A549 treated with ZK216348 at 1 μM for 4 hours (cell line): ENCODE measurements at places on chromosomes 5 and 9. TPM values are rescaled to one million over a fixed set of nuclear protein-coding genes. Genes with fewer than 3 reads are reported as not detected.

TUSC1 gene
- total RNA-seq: 4.2 to 8.5 TPM (median 7.7 TPM) in 5 replicates

CDHR2 gene
- 0.05 to 0.21 TPM (median 0.09 TPM) in 4 of 5 replicates, not detected in the other for total RNA-seq

RMRP gene
- 7.2 to 17.6 TPM (median 8.8 TPM) in 3 of 5 replicates, not detected in the others for total RNA-seq

TCF7 gene
- total RNA-seq: 10.0 to 14.9 TPM (median 13.3 TPM) in 5 replicates

QRFP gene
- not detected in 5 replicates for total RNA-seq

DPP7 gene
- total RNA-seq: 52.8 to 134 TPM (median 106 TPM) in 5 replicates

GCNT4 gene
- total RNA-seq: 0.33 to 0.72 TPM (median 0.34 TPM) in 5 replicates

NPR2 gene
- total RNA-seq: 3.2 to 7.5 TPM (median 6.1 TPM) in 5 replicates

POU5F2 gene
- 0.04 TPM in 1 of 5 replicates, not detected in the others for total RNA-seq

FCHO2 gene
- 11.6 to 19.1 TPM (median 14.1 TPM) in 5 replicates for total RNA-seq

HTR4 gene
- not detected in 5 replicates for total RNA-seq

SNCAIP gene
- not detected in 5 replicates for total RNA-seq

DMGDH gene
- total RNA-seq: not detected in 5 replicates

TMEM174 gene
- total RNA-seq: not detected in 5 replicates

FXN gene
- 24.4 to 30.0 TPM (median 27.1 TPM) in 5 replicates for total RNA-seq
